ENCODE measurements at places on chromosomes 7 and 10. TPM values are rescaled to one million over a fixed set of nuclear protein-coding genes. Genes with fewer than 3 reads are reported as not detected.

HPSE2 gene
- 0.25 TPM for total RNA-seq

PON1 gene
- total RNA-seq, result not detected

CCDC126 gene
- 31.0 TPM for total RNA-seq

TSPAN15 gene
- total RNA-seq, result 3.7 TPM

MRPS24 gene
- total RNA-seq, result 17.0 TPM

GPR26 gene
- 4.2 TPM for total RNA-seq
